ENCODE measurements at places on chromosomes 4 and X. TPM values are rescaled to one million over a fixed set of nuclear protein-coding genes. Genes with fewer than 3 reads are reported as not detected.

MAGEB5 gene
- not detected for total RNA-seq

GATA1 gene
- total RNA-seq: not detected

NBDY gene
- 27.9 TPM for total RNA-seq

DNA sequence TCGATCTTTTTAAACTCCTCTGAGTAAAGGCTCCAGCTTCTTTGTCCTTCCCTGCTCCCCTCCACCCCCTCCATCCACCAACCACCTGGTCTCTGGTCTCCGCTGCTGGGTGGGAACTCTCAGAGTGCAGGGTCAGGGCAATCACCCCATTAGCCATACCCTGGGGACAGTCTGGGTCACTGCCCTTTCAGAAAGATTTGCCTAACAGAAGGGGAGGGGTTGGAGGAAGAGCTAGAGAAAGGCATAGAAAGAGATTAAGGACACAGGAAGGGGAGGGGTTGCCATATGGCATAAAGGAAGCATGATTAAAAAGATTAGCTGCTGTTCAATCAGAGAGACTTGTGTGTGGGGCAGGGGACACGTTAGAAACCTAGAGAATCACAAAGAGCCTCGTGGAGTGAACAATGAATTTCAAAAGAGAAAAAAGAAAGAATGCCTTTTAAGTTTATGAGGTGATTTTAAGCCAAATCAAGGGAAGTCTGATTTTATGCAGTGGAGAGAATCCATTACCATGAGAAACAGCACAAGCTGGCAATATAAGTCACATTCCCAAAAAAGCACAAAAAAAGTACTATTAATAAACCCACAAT is 115.5 kb upstream of the ACSL4 start:
- no peak for DNase-seq

- DNase-seq: no peak
Measured at GRCh38 chr4:1354136-1354982, 7.4 kb downstream of the UVSSA start.

DNA sequence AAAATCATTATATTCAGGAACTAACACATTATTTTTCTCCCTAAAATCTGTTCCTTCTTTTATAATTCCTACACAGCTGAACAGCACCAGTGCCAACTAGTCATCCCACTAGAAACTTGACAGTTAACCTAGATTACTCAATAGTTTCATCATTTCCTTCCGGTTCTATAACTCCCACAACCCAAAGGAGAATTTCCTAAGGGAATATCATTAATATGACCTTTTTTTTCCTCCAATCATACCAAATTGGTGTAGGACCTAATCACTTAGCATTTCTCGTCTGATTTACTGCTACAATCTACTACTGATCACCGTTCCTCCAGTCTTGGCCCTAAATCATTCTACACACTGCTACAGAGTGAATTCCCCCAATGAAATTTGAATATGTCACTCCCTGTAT is 45.9 kb downstream of the WDFY3 start:
- DNase-seq: no peak

DNA sequence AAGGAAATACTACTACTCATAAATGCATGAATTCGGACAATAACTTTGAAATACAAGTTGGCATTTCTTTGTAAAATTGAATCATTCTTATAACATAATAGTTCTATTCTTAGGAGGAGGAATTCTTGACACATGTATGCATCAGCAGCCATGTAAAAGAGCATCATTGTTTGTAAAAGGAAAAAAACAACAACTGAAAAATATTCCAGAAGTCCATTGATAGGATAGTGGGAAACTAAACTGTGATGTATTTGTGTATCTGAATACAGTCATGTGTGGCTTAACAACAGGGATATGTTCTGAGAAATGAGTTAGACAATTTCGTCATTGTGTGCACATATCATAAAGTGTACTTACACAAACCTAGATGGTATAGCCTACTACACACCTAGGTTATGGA is 102.0 kb upstream of the SH3RF1 start:
- no peak for DNase-seq

DNA sequence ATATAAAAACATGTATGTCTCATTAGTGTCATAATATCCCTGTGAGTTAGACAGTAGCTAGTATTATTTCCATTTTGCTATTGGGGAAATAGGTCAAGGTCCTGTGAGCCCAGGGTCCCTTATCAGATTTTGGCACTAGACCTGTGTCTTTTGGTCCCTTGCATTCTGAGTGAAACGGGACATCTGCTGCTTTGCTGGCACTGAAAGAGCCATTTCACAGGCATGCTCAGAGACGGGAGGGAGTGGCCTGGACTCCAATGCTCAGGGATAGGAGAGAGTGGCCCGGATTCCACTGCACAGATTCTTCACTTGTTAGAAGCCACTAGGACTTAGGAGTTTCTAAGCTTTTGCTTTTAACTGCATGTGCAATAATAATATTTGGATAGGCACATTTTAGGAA is 177.2 kb downstream of the TSPAN5 start:
- no peak for DNase-seq

GRCh38 chrX:54479136-54480111 is 16.6 kb downstream of the FGD1 start:
- DNase-seq: no peak

DNA sequence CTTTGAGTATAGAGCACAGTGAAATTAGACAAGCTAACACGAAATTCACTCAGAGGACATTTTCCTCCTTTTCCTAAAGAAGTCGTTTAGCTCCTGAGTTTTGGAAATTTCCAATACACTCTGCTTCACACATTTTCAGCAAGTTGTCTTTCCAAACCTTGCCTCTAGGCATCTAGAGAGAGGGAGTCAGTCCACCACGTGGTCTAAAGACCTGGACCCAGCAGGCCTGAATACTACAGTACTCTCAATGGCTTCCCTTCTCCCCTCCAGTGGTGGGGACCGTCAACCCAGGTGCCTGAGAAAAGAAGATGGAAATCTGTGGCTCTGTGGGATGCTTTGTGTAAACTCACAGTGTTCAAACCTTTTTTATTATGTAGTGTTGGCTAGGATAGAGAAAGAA is 13.9 kb upstream of the SCML2 start:
- DNase-seq: no peak

- DNase-seq: no peak
Measured at GRCh38 chr4:41644915-41645295, 103.6 kb downstream of the PHOX2B start.

DNA sequence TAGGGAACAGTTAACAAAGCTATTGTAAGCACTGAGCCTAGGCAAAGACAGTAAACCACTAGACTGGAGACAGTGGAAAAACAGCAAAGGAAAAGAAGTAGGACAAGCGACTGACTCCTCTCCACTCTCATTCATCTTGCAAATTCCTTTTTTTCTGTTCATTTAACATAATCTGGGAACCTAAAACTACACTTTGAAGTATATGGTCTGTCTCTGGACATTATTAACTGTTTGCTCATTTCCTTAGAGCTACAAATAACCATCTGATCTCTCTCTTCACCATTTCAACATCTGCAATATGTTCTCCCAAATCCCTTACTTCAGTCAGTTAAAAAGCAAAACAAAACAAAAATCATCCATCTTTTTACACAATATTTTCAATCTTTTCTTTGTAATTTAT is 642 bp downstream of the HMGN5 start:
- no peak for DNase-seq

DNA sequence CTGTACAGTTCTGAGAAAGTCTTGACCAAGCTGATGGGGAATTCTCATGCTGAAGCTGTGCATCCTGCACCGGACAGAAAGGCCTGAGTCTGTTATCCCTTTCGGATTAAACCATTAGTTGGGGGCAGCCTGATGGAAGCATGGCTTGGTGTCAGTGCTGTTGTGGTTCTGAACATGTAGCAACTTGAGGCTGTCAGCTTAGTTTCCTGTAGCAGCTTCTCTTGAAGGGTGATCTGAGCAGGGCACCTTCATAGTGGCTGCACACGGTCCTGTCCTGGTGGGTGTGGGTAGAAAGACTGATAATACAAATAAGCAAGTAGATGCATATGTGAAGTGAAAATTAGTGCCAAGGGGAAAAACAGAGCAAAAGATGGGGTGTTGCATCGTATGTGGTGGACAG is 11.7 kb downstream of the KIAA0232 start:
- no peak for DNase-seq

DNA sequence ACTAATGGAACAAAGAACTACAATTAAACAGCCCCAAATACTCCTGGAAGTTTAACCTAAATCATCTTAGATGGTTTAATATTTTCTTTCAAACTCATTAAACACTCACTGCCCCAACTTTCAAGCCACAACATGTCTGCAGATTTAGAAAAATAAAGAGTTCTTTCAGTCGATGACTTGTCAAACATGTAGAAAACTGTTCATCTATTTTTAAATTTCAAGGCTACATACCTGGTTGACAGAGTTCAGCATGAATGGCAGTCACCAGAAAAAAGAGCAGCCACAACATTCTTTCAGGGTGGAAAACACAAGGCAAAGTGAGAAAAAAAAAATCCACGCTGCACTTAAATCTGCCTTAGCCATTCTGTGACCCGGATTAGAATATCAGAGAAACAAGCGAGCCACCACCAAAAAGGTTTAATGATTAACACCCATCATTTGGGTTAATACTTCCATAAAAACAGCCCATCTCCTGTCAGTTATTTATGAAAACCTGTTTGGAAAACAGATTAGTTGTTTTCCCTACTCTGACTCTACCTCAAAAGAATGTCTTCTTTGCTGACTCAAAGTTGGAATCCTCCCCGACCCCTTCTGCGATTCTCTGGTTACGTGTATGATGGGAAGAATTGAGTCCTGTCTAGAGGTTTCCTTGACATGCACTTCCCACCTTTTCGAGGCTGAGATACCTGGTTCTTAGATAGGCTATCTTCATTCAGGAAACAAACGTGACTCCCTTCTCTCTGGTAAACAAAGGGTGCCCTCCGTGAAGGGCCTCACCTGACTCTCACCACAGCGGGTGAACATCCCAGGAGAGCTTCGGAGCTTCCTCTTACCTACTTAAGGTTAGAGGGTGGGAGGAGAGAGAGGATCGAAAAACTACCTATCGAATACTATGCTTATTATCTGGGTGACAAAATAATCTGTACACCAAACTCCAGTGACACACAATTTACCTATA is at the start of gene CLTRN:
Gene CLTRN (minus strand): TSS at position 319 of the 958 bp plus-strand sequence. CDS start 30 bp downstream, at position 289.
- DNase-seq: no peak

DNA sequence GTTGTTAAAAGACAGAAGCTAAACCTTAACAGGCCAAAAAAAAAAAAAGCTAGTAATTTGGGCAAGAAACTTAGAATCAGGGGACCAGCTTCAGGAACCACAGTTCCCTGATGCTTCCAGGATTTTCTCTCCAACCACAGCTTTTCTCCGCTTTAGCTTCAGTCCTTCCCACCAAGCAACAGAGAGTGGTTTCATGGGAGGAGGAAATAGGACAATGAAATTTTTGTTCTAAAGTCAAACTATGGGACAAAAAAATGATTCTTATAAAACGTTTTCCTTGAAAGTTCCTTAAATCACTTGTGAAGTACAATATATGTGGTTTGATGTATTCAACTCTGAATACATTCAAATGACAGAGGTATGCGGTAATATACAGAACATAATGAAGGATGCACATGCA is 71.0 kb upstream of the DHX15 start:
- DNase-seq: no peak

Data from Caco-2 (cell line).